ENCODE measurements at places on chromosomes 2 and 18. TPM values are rescaled to one million over a fixed set of nuclear protein-coding genes. Genes with fewer than 3 reads are reported as not detected.

Gene TMEM247
- total RNA-seq = not detected

Gene APLF
- total RNA-seq = 2.6 TPM

Gene GALNT13
- 0.78 TPM for total RNA-seq

Gene OSR1
- 18.8 TPM for total RNA-seq

Gene FAM237A
- not detected for total RNA-seq

Gene GRB14
- total RNA-seq = not detected

Gene FOXD4L1
- total RNA-seq = under 0.01 TPM

Gene EFHD1
- 2.2 TPM for total RNA-seq

Gene MRPL33
- total RNA-seq = 115 TPM

Gene DNAJC5G
- not detected for total RNA-seq

Gene IAH1
- 71.5 TPM for total RNA-seq
